ENCODE measurements at places on chromosomes 5 and 9.

DNA sequence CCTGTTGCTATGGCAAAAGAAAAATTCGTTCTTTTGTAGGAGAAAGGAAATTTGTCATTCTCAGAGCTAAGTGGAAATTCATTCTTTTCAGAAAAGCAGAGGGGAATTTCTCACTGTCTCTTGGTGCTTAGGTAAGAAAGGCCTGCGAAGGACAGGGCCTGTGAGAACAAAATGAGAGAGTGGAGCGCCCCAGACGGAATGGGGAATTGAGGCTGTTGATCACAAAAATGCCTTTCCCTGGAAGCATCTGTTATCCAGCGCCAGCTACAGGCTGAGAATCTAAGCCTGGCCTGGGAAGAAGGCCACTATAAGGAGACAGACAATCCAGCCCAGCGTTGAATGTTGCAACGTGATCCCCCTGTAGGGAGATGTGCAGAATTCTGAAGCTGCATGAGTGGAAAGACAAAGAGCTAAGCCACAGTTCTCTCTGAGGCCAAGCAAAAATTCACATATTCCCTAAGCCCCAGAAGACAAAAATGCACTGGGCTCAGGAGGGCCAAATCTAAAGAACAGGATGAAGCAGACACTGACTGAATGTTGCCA is 44.8 kb upstream of the CLK4 start:
- no peak for DNase-seq

- no peak for DNase-seq
Measured at GRCh38 chr9:114446036-114446435, 58.3 kb upstream of the AKNA start.

- no peak for DNase-seq
Measured at GRCh38 chr9:35594471-35594870, 10.6 kb upstream of the TESK1 start.

- peak; percentile 87 for DNase-seq
Measured at GRCh38 chr9:129509533-129509928, 111.4 kb downstream of the C9orf50 start.

- DNase-seq = no peak
Measured at GRCh38 chr9:28464481-28465216, 891.4 kb upstream of the C9orf72 start.

GRCh38 chr9:124870723-124871122 is 8.8 kb downstream of the ARPC5L start:
- no peak for DNase-seq

DNA sequence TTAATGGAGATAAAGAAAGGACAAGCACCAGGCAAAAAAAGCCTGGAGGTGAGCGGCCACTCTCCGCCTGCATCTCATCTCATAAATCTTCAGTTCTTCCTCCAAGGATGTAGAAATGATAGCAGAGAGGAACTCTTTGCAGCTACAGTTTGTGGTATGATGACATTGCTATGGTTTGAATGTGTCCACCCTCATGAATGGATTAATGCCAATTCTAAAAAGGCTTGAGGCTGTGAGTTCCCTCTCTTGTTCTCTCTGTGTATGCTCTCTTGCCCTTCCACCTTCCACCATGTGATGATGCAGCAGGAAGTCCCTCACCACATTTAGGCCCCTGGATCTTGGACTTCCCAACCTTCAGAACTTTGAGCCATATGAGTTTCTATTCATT is 126.4 kb downstream of the SPOCK1 start:
- DNase-seq = no peak

DNA sequence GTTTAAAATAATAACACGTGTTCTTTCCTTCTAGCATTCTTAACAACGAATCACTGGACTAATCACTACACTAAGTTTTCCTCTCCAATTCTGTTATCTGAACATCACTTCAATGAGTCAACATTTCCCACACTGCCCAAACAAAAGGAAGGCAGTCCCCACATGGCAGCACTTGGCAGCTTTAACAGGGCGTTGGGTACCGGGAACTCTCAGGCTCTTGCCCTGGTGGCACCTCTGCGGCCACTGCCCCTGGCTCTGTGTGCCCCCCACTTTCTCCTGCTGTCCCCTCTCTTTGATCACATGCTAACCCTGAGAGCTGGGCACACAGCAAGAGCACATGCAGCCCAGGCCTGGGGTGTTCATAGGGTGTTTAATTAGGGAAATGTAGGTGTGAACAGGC is 15.7 kb downstream of the SLC6A3 start:
- no peak for DNase-seq

DNA sequence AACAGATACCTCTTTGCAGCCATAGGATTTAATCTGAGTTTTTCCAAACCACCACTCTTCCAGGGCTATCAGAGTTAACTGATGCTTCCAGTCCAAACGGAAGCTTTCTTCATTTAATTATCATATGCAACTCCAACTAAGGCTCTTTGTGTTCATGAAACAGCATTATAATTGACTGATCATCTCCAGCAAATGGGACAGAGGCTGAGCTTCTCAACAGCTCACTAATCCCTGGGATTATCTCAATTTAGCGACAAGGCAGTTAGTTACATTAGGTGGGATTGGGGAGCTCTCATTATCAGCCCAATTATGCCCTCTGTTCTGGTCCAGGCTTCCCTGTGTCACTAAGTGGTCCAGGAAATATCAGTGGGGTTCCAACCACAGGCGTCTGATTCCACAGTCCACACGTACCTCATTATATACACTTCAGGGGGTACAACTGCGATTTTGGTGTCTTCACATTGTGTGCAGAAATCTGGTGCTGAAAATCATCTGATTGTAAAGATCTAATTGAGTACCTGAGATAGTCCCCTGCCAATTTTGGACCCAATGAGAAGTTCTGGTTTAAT is 313.5 kb upstream of the PANK3 start:
- DNase-seq = no peak

DNA sequence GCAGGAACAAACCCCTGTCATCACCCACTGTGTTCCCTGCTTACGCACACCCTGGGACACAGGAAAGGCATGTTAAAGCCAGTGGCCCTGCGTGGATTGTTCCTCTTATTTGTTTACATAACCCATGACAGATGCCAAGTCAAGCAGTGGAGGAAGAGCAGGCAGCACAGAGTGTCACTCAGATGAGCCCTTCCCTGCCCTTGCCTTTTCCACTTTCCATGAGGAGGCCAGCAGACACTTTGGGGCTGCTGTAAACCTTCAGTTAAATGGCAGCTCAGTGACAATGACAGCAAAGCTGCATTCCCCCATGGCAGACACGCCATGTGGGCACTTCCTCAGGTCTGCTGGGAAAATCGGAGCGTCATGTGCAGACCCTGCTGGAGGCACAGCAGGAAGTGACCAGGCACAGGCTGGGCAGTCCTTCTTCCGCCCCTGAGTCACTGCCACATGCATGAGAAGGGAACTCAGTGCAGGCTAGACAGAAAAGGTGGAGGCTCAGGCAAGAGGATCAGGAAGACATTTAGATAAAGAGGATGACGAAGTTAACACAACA is 216.8 kb upstream of the PIK3R1 start:
- DNase-seq = no peak

GRCh38 chr9:88197781-88198340 is 59.6 kb upstream of the SPATA31C2 start:
- DNase-seq = peak; percentile 53

DNA sequence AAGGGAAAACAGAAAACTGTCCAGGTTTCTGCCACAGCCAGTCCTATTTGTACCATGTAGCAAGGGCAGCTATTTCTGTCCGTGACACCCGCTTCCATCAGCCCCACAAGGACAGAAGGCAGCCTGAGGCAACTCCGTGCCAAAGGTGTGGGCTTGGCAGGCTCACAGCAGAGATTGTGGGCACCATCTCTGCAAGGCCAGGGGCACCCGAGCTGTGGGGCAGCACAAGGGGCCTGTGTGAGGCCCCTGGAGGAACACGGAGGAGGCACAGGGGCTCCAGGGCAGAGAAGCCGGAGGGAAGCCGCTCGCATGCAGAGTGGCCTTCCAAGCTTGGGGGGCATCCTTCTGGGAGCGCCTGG is 43.5 kb downstream of the COL23A1 start:
- no peak for DNase-seq

DNA sequence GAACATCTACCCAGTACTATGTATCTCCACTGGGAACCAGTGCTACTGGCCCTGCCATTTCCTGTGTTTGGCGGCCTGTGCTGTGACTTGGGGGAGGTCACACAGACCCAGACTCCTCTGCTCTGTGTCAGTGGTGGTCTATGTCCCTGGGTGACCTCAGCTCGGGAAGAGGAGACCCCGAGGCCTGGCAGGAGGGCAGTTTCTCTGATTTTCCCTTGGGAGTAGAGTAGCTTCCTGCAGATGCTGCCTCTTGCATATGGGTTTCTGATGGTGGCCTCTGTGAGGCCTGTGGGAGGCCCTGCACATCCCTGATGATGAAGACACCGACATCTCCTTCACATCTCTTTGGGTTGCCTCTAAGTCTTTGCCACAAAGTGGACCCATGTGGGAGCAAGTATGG is 13.0 kb upstream of the SMIM32 start:
- DNase-seq = no peak

GRCh38 chr5:145429170-145429569 is 406.0 kb downstream of the PRELID2 start:
- DNase-seq = no peak

DNA sequence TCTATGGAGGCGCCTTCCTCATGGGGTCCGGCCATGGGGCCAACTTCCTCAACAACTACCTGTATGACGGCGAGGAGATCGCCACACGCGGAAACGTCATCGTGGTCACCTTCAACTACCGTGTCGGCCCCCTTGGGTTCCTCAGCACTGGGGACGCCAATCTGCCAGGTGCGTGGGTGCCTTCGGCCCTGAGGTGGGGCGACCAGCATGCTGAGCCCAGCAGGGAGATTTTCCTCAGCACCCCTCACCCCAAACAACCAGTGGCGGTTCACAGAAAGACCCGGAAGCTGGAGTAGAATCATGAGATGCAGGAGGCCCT is 3.2 kb downstream of the CEL start:
- DNase-seq = no peak

- DNase-seq = no peak
Measured at GRCh38 chr5:1213508-1214162, 11.5 kb upstream of the SLC6A18 start.

DNA sequence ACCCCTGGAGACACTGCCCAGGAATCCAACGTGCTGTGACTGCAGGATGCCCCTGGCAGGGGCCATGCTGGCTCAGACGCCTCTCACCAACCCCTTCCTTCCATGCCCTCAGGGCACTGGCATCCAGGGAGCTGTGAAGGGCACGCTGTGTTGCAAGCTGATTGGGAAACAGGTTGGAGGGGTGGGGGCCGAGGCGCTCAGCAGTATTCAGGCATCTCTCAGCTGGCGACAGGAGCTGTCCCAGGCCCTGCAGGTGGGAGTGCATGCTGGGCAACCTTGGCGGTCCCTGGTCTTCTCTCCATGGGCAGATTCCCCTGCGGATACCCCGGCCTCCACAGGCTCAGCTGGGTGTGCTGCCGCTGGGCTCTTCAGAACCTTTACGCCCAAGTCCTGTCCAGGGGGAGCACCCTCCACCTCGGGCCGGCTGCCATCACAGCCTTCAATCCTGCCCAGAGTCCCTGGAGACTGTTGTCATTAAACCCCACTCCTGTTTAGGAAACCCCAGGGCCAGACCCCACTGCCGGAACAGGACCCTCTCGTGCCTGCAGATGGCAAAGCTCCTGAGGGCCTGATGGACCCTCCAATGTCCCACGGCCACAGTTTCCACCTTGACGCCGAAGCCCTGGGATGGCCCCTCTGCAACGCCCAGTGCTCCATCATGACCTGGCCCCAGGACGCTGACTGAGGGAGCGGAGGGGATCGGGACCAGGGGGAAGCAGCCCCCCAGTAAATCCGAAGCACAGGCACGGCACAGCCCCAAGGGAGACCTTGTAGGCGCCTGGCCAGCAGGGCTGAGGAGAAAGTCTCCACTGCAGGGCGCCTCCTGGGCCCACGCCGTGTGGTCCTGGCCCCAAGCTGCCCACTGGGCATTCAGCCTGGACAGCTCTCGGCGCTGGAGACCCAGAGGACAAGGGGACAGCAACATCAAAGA is 9.3 kb downstream of the TPPP start:
- DNase-seq = no peak

DNA sequence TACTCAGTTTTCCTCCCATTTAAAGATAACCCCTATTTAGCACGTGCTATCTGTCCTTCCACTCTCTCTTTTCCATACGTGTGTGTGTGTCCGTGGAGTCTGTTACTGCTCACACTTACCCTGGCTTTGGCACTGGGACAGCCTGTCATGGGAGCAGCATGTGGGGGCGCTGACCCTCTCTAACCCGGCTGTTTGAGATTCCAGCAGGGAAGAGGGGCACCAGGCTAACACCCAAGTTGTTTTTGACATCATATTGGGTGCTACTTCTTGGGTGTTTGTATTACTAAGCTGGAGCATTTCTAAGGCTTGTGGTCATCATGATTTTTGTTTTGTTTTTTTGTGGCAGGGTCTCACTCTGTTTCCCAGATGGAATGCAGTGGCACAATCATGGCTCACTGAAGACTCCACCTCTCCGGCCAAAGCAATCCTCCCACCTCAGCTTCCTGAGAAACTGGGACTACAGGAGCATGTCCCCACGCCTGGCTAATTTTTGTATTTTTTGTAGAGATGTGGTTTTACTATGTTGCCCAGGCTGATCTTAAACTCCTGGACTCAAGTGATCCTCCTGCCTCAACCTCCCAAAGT is 56.9 kb upstream of the SIMC1 start:
- no peak for DNase-seq

DNA sequence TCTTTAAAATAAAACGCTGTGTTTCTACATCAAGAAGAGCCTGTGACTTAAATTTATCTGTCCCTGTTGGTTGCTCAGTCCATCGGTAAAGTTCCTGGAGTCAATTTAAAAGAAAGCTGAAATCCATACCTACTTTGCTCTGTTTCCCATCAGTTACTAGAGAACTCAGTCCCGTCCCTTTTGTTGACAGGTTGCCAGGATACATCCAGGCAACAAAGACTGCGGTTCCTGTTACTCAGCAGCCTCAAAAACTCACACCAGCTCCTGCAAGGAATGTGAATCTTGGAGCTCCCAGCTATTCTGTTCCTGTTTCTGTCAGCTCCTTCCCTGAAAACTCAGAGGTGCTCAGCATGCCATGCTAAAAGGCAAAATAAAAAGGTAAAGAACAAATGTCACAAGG is at the start of gene ZNF474:
ZNF474 (plus strand) TSS at position 241 of the 400 bp plus-strand sequence. CDS start 22,445 bp downstream, outside the sequence.
- peak; percentile 93 for DNase-seq

DNA sequence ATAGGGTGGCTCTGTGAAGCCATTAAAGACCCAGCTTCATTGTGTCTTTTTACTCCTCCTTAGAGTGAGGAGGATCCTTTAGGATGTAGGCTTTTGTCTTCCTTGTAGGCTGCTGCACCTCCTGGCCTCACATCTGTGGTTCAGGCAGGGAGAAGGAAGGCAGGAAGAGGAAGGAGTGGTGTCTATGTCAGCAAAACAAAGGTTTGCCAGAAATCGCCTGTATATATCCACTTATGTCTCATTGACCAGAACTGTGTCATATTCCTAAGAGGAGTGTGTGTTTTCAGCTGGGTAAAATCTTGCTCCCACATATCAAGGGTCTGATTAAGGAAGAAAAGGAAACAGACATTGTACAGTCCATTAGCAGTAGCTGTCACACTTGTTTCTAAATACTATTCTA is 213.8 kb downstream of the ARHGAP26 start:
- DNase-seq = no peak

GRCh38 chr5:120516805-120517204 is 52.7 kb downstream of the PRR16 start:
- no peak for DNase-seq

GRCh38 chr9:85114799-85115198 is 445.3 kb downstream of the NTRK2 start:
- DNase-seq = no peak

Measured in fibroblast of the conjunctiva (primary cell).